ENCODE measurements at places on chromosomes 16 and 17.

DNA sequence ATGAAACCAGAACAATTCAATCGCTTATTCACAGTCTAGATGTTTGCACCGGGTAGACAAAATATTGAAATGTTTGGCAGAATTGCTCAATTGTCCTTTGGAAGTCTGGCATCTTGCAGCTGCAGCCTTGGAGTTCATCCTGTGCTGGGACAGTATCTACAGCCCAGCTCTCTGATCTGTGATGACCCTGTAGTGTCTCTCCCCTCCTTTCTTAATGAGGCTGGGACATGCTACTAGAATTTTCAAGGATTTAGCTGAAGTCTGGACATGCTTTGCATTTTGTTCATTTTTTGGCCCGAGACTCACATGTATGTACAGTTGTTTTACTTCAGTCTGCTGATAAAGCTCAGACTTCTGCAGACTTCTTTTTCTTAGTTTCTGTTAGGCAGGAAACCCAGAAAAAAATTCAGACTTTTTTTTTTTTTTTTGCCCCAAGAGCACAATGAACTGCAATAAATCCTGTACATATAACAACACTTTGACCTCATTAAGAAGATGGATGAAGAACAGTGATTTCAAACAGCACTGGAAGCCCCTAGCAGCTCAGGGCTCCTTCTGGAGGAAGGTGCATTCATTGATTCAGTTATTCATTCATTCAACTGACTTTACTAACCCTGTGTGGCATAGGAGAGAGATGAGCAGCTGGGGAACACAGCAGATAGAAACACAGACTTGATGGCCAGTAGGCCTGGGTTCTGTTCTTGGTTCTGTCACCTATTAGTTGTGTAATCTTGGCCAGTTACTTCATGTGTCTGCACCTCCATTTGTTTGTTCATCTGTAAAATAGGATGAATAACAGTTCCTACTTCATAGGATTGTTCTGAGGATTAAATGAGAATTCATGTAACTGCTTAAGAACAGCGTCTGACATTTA lies 210.0 kb downstream of the MAP2K4 start:
- no peak for DNase-seq

DNA sequence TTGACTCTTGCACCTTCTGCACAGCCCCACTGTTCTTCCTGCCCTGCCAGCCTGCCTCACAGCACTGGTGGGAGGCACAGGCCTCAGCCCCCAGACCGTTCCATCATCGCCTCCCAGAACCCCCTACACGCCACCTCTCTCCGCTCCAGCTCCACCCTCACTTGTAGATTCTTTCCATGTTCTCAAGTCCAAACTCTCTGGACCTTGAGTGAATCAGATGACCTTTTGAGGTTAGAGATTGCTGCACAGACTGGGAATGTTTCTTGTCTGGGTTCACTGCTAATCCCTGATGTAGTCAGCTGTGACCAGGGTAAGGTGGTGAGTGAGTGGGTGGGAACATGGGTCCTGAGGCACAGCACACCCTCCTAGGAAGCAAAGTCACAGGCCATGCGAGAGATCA lies 272.4 kb downstream of the IRF8 start:
- no peak for DNase-seq

GRCh38 chr17:40355123-40355803 lies 9.3 kb downstream of the GJD3 start:
- DNase-seq: no peak

DNA sequence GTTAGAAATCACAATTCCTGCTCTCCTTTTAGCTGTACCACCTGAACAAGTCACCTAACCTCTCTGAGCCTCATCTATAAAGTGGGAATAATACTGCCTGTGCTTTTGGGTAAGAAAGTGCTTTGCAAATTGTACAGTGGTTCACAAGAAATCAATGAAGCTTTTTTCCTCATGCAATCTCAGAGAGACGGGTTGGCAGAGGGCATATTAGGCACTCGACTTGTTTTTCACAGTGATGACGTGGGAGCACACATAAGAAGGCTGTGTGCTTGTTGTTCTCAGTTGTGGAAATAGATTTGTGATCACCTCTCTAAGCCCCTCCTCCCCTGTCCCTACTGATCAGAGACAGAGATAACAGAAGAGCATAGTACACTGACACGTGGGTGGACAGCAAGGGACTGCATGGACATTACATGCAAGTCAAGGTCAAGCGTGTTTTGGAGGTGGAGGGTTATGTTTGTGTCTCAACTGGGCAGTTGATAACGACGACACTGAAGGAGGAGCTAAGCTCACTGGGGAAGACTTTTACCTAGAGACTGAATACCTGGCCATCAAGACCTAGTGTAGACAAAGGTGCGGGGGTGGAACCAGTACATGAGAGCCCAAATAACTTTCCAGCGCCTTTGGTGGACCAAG lies 1.7 kb upstream of the GPT2 start:
- no peak for DNase-seq

DNA sequence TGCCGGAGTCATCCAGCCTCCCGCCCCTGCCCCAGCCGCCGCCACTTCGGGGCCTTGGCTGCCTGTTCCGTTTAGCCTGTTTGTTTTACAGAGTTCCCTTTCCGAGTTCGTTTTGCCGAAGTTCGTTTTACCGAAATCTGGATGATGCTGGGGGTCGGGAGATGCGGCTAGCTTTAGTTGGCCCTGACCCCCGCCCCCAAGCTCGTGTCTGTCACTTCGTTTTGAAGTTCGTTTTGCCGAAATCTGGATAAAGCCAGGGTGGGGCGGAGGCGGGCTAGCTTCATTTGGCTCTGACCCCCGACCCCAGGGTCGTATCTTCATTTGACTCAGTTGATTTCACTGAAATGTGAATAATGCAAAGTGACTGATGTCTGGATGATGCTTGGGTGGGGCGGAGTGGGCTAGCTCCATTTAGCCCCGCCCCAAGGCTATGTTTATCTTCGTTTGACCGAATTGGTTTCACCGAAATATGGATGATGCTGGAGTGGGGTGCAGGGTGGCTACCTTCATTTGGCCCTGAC lies 591 bp downstream of the PSMD7 start:
- no peak for DNase-seq

DNA sequence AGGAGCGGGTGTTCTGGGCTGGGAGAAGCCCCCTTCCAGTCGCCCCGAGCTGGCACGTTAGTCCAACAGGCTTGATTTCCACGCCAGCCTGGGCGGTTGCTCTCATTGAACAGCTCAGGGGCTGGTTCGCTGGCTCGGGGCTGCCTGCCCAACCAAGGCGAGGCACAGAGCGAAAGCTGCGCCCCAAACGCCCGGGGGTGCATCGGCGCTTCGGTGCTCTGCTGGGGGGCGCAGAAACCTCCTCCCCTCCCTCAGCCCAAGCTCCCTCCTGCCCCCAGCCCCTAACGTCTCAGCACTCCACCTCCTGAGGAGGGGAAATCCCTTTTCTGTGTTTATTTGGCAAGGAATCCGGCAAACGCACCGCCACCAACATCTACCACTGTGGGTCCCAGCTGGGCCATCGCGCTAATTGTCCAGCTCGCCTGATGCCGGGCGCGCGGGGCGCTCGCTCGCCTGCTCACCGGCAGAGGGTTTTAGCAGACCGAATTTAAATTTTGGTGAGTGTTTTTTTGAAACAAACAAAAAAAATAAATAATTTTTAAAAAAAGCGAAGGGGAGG lies 29.5 kb upstream of the RBFOX1 start:
- DNase-seq: no peak

- no peak for DNase-seq
Measured at GRCh38 chr17:42282478-42283080, 5.7 kb upstream of the STAT5A start.

DNA sequence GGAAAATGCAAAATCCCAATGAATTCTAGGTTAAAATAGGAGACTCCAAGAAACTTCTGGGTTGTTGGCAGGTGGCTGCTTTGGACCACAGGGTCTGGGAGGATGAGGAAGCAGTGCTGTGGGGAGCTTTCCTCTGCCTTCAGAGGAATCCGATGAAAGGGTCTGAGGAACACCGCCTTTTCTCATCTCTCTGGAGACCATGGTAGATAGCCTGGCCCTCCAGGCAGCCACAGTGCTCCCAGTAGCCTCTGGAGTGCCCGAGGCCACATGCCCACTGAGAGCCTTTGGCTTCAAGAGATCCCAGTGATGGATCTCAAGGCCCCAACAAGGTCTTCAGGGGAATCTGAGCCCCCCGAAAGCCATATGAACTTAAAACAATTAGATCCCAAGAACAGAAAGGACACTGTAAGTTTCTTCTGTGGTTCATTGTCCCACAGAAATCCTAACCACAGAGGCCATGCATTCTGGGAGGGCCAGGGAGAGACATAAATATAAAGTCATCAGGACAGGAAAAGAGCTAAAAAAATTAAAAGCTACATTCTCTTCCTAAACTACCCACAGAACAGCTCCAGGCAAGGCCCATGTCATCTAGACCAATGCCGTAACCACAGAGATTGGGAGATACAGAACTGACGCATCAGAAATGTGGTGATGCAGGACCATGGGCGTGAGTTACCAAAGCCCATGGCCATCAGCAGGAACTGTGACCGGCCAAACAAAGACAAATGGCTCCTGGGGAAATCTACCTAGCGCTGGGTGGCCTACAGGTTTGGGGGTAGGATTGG lies 24.3 kb downstream of the TK2 start:
- DNase-seq: no peak

- DNase-seq: no peak
Measured at GRCh38 chr16:389352-389751, 7.6 kb upstream of the PGAP6 start.

DNA sequence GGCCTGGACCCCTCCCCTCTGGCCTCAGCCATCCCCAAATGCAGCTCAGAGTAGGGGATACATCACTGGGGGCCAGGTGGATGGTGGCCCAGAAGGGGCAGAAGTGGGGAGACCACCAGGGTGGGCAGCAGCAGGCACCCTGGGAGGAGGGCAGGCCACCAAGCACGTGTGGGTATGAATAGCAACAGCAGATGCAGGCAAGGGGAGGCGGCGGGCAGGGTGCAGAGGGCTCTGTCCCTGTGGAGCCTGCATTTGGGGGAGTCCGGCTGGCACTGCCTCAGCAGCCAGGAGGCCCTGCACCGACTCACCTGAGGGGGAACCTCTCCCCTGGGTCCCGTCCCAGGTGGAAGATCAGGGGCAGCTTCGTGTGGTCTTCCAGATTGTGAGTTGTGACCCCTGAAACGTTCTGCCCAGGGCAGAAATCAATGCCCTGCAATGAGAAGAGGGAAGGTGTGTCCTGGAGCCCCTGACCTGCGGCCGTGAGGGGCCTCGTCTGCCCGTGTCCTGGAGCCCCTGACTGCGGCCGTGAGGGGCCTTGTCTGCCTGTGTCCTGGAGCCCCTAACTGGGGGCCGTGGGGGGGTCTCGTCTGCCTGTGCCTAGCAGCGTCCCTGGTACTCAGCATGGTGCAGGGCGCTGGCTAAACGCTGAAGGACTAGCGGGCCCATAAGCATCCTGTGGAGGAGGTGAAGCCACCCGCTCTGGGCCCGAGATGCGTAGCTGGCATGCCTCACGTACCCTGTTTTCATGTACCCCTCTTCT lies 10.7 kb upstream of the APRT start:
- no peak for DNase-seq

GRCh38 chr17:6554342-6554741 lies 2.0 kb downstream of the PITPNM3 start:
- DNase-seq: no peak

- no peak for DNase-seq
Measured at GRCh38 chr17:51908841-51909537, 249.5 kb downstream of the CA10 start.

DNA sequence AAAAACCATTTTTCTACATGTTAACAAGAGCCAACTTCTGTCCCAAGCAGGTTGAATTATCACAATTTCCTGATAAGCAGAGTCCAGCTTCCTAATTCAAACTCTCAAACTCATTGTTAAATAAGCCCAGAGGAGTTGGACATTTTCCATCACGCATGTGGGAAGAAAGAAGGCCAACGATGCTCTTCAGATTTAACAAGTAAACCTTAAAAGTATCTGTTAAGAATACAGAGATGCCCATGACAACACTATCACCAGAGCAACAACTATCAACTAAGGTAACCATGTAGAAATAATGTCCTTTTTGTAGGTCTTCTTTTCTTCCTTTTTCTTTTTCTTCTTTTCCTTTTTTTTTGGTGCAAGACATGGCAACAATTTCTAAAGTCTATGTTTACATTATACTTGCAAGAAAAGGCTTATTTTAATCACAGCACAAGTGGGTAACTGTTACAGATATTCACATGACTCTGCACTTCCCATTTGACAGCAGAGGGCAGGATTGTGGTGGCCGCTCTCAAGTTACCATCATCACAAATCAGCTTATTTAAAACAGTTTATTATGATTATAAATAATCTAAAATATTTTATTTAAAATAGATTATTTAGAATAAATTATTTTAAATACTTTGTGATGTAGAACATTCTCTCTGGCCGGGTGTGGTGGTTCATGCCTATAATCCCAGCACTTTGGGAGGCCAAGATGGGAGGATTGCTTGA lies 35.7 kb upstream of the DHRS7B start:
- DNase-seq: no peak

- no peak for DNase-seq
Measured at GRCh38 chr17:68172461-68172954, 75.3 kb upstream of the AMZ2 start.

DNA sequence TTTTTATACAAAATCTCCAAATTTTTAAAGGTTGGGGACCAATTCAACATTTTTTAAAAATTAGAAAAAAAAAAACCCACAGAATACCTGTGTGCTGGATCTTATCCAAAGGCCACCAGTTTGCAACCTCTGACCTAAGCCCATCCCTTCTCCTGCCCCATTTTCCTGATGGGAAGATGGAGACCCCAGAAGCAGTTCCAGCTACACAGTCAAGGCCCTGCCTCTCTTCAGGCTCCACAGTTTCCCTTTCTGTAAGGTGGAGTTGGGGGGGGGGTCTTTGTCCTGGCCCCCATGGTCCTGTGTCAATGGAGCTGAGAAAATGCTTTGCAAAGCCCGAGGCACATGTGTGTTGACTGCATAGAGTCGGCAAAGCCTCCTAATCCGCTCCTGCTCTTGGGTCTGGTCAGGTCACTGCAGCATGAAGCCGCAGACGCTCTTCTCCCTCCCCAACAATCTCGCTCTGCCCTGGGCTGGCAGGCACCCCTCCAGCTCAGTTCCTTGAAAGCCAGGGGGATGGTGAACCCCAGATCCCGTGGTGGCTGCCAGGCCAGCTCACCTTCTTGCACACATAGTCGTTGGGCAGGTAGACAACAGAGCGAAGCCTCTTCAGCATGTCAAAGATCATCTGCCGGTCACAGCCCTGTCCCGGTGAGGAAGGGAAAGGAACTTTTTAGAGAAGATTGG lies 70.0 kb downstream of the CNGB1 start:
- DNase-seq: no peak

- no peak for DNase-seq
Measured at GRCh38 chr17:75820094-75821080, 23.8 kb downstream of the UNC13D start.
